ENCODE measurements at places on chromosomes 3 and 15.

DNA sequence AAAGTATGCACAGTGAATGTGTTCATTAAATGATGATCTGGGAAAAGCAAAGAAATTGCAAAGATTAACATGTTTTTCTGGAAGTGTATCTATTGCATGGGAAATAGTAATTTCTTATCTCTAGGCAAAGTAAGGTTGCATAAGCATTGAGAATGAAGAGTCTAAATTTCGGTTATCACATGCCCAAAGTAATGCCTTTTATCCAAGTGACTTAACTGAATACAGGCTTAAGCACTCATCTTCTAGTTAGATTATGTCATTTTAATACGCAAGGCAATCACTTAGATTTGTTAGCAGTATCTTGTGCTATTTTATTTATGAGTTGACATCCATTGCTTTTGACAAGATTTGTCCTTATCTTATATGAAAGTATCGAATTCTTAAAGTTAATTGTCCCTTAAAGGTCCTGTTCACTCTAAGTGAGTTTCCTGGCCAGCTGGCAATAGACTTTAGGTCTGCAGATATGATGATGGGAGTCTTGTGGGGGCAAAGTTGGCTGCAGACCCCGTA is 100.5 kb downstream of the NAALADL2 start:
- no peak for DNase-seq

GRCh38 chr3:134392336-134392983 is 18.2 kb upstream of the AMOTL2 start:
- peak; percentile 68 for DNase-seq

GRCh38 chr3:100046986-100047385 is 67.3 kb downstream of the FILIP1L start:
- no peak for DNase-seq

GRCh38 chr3:45100981-45101407 is 45.2 kb downstream of the CDCP1 start:
- DNase-seq = no peak

DNA sequence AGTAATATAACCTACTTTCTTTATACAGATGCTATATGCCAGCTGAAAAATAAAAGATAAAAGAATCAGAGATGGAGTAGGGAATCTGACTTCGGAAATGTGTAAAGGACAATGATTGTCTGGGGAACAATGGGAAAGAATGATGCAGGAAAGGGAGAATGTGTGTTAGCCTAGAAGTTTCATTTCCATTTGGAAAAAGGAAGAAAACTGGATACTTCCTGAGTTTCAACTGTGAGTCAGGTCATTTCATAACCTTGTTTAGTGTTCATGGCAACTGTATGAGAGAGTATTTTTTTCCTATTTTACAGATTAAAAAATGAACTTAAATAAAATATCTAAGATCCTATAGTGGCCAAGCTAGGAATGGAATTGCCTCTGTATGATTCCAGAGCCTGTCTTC is 261.3 kb upstream of the NECTIN3 start:
- no peak for DNase-seq

DNA sequence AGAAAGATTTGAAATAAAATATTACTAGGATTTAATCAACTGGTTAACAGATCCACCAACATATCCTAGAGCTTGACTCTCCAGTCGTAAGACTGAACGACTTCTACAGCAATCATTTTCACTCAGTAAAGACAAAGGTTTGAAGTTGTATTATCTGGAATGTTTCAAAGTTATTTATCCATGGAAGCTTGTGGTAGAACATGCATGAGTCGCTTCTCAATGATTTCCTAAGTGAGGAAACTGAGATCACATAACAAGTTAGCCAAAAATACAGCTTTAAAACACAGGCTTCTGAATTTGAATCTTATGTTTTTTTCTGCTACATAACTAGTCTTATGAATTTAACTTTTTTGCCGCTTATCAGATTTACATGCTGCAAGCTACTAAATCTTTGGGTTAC is 241.8 kb downstream of the FOXP1 start:
- DNase-seq = no peak

GRCh38 chr3:24340161-24340560 is 154.5 kb downstream of the THRB start:
- DNase-seq = no peak

- no peak for DNase-seq
These were observed 165.1 kb upstream of the GOLIM4 start for GRCh38 chr3:168260859-168261258.

DNA sequence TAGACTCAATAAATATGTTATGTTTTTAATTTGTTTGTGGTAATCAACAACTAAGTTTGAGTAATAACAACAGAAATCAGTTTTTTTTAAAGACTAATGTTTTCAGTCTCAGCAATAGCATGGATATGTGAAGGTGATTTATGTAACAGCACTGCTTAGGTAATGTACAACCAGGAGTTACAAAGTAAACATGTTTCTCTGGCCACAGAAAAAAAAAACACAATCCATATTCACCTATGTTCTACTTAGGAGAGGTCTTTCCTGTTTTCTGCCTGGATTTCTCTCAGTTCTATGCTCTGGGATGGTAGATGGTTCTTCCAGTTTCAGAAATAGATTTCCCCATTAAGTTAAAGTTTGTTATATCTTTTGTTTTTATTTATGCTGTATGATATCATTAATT is 579.4 kb downstream of the SI start:
- no peak for DNase-seq

- DNase-seq = no peak
These were observed 399 bp upstream of the SUCLG2 start for GRCh38 chr3:67654844-67655177.
